ENCODE measurements at places on chromosomes 5 and 9.

DNA sequence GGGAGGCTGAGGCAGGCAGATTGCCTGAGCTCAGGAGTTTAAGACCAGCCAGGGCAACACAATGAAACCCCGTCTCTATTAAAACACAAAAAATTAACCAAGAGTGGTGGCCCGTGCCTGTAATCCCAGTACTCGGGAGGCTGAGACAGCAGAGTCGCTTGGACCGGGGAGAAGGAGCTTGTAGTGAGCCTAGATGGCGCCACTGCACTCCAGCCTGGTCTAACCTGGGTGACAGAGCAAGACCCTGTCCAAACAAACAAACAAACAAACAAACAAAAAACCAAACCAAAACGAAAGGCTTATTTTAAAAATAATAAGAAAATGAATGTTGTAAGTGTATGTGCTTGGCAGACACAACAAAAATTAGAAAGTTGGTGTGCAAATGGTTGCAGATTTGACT is 536.3 kb upstream of the PTPRD start:
- no peak for DNase-seq

- no peak for DNase-seq
Measured at GRCh38 chr5:159241946-159242552, 21.0 kb upstream of the UBLCP1 start.

DNA sequence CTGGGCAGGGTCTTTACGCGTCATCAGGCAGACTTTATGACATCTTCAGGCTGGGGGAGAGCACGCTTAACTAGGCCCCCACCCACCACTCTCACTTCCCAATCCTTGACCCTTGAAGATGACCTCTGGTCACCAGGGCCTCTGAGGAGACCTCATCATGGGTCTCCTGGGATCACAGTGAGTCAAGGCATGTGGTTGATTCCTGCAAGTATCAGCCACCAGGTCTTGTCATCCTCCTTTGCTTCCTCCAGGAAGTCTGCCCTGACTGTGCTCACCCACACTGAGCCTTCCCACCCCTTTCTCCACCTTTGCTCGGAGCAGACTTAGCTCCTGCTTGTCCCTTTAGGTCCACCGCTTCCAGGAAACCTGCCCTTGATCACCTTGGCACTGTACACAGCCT is 17.3 kb downstream of the ODF2 start:
- no peak for DNase-seq

DNA sequence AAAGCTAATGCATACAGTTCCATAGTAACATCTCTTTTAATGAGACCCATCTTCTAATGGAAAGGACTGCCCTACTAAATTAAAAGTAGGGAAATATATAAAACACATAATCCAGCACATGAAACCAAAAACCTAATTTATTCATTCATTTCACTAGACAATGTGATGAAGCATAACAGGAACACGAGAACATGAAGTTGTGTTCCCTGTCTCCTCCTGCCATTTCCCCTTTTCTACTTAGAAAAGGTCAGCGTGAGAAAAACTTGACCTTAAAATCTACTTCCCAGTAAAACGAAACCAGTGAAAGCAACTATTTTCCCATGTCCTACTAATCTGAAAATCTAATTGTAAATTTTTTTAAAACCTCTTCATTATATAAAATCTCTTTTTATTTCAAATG is 847.5 kb downstream of the TLE1 start:
- DNase-seq, result no peak

DNA sequence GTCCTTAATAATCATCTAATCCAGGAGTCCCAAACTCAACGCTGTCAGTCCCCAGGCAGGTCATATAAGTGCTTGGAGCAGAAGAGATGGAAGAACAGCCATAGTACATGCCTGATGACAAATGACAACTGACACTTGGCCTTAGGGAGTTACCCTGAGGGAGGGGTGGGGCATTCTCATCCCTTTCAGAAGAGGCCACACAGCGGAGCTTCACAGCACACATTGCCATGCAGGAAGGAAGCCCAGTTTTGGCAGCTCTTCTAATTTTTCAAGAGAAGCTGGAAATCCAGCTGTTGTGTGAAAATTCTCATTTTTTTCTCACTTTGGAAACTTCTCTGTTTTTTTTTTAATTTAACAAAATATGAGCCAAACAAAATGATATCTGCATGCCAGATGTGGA is 89.0 kb downstream of the ASTN2 start:
- no peak for DNase-seq

- no peak for DNase-seq
Measured at GRCh38 chr9:20152151-20152725, 363.4 kb upstream of the SLC24A2 start.

GRCh38 chr9:93658184-93658925 is 82.0 kb downstream of the PHF2 start:
- DNase-seq, result no peak

- no peak for DNase-seq
Measured at GRCh38 chr5:72619677-72620076, 112.5 kb upstream of the ZNF366 start.

DNA sequence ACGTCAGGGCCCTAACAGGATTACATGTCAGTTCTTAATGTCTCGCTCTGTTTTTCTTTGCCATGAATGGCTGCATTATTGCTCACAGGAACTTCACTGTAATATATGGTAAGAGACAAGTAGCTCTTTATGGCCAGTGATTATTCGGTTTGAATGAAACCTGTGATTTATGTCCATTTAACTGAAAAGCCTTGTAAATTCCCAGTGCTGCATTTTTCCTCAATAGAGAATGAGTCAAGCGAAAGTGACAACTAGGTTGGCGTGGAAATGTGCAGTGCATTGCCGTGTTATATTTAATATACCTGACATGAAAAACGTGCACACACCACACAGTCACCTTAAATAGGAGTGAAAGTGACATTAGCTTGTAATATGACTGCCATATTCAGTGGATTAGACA is 163.1 kb downstream of the PBX3 start:
- DNase-seq, result no peak

DNA sequence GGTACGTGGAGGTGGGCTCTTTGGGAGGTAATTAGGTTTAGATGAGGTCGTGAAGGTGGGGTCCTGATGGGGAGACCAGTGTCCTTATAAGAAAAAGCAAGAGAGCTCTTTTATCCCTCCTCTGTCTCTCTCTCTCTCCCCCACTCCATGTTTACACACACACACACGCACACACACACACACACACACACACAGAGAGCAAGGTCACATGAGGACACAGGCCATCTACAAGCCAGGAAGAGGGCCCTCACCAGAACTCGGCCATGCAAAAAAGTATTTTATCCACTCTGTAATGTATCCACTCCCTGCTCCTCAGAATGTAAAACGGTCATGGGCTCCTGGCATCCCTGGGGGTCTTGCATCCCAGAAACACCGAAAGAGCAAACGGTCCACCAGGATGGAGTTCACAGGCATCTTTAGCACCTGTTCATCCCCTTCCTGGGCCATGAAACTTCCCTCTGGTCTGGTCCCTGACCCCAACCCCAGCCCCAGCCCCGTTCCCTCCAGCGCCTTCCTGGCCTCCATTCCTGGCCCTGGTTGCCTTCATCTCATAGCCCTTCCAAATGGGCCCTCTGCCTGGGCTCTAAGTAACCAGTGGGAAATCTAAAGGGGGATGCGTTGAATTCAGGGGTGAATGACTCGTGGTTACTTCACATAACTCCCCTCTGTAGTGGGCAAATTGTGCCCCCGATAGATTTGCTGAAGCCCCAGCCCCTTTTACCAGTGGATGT is 88.8 kb downstream of the NSUN2 start:
- no peak for DNase-seq

DNA sequence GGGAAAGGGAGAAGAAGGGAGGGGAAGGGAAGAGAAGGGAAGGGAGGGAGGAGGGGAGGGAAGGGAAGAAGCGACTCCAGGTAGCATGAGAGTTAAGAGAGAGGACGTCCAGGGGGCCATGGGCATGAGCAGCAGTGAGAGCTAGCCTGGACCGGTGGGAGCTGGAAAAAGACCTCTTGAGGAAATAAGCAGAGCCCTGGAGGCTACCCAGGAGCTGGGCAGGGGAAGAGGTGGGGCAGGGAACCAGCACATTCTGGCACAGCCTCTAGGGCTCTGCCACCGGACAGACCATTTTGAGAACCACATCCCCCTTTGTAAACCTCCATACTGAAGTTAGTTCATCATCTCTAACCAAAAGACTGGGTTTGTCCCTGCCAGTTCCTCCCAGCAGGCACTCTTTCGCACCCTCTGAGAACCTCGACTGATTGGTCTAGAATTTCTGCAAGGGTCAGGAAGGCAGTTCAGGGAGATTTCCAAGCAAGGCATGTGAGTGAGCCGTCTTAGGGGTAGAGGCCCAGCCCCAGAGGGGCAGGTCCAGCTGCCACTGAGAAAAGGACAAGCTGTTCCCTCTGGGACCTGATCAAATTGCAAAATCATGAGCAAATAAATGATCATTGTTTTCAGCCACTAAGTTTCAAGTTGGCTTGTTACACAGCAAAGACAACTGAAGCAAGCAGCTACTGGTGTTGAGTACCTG is 11.6 kb downstream of the NAIF1 start:
- DNase-seq, result no peak

DNA sequence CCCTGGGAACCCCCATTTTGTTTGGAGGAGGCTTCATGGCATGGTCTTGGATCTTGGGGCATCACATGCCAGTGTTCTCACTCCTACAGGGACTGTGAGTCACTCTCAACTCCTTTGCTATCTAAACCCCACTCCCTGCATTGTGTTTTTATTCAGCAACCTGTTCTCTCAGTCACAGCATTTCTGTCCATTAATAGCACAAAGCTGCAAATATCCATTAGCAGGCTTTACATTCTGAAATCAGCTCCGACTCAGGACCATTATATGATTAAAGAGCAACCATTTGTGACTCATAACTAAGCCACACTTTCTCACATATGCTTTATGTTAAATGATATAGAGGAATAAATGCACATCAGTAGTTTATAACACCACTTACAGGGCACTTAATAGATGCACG is 462.1 kb upstream of the BRINP1 start:
- DNase-seq, result no peak

- DNase-seq, result no peak
Measured at GRCh38 chr5:74386571-74387334, 253.8 kb downstream of the ENC1 start.

GRCh38 chr5:64958757-64959391 is 190.1 kb downstream of the CWC27 start:
- DNase-seq, result no peak

DNA sequence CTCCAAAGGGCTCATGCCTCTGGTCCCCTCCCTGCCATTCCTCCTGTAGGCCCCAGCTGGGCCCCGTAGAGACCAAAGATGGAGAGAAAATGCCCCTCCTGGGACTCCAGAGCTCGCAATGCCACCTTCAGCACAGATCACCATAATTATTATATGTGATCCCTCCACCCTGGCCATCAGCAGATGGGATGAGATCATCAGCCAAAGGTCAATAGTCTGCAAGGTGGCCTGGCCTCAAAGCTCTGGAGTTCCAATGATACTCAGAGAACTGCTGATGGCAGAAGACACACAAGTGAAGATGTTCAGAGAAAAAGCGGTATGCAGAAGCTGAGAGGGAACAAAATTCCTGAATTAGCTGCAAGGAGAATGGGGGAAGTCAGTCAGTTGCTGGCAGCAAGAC is 5.0 kb downstream of the RPP25L start:
- DNase-seq, result no peak

GRCh38 chr9:15982182-15982581 is 429.3 kb downstream of the CCDC171 start:
- no peak for DNase-seq

GRCh38 chr9:34985311-34985899 is 4.1 kb upstream of the DNAJB5 start:
- no peak for DNase-seq

GRCh38 chr5:40410231-40410861 is 269.4 kb upstream of the PTGER4 start:
- no peak for DNase-seq

GRCh38 chr5:71809446-71809845 is 90.4 kb downstream of the CARTPT start:
- no peak for DNase-seq

GRCh38 chr5:151795426-151795825 is 23.7 kb downstream of the G3BP1 start:
- DNase-seq, result no peak

DNA sequence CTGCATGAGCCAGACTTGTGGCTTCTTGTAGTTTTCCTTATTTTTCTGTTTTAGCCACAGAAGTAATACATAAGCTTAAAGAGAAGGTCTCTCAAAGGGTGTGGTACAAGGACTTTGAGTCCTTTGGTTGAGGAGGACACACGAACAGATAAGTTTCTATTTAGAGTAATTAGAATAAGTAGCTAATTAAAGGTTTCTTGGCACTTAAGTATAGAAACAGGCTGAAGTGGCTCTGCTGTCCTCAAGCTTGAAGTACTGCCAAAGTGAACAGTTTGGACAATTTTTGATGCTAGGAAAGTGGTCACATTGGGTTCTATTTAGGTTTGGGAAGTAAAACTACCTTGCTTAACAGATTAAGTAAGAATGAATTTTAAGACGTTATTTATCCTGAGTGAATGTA is 278.3 kb upstream of the MPDZ start:
- no peak for DNase-seq

- DNase-seq, result no peak
Measured at GRCh38 chr5:126481243-126481642, 58.0 kb downstream of the GRAMD2B start.

DNA sequence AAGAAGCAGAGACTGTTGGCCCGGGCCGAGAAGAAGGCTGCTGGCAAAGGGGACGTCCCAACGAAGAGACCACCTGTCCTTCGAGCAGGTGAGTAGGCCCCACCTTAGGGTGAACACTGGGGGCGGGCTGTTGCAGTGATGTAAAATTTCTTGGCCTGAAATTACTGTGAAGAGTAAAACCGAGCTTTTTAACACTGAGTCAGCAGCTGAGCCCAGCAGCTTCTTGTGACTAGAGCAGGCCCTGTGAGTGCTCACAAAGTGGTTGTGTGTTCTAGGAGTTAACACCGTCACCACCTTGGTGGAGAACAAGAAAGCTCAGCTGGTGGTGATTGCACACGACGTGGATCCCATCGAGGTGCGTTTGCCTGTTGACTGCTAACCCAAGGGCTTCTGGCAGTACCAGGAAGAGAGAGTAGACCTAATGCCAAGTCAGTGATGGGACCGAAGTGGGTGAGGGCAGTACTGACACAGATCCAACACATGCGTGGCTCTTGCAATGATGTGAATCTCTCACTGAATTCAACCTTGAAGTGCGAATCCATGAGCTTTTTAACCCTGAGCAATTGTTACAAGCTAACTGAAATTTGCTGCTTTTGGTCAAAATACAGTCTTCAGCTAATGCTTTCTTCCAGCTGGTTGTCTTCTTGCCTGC is 2.1 kb downstream of the RPL7A start:
- DNase-seq, result no peak

All from GOT3 (cell line).